GM23338 (cell line): ENCODE measurements at places on chromosomes 1 and 21. TPM values are rescaled to one million over a fixed set of nuclear protein-coding genes. Genes with fewer than 3 reads are reported as not detected.

The KCNQ4 gene
- total RNA-seq, result 2.9 and 3.0 TPM in 2 replicates

The HJV gene
- 0.23 and 0.42 TPM in 2 replicates for total RNA-seq

The SEC16B gene
- 0.70 and 1.2 TPM in 2 replicates for total RNA-seq

The KLHDC9 gene
- 5.6 and 6.3 TPM in 2 replicates for total RNA-seq

The DISP3 gene
- 7.8 and 11.1 TPM in 2 replicates for total RNA-seq

The EDN2 gene
- not detected in 2 replicates for total RNA-seq

The SPRR2D gene
- total RNA-seq, result not detected in 2 replicates

DNA sequence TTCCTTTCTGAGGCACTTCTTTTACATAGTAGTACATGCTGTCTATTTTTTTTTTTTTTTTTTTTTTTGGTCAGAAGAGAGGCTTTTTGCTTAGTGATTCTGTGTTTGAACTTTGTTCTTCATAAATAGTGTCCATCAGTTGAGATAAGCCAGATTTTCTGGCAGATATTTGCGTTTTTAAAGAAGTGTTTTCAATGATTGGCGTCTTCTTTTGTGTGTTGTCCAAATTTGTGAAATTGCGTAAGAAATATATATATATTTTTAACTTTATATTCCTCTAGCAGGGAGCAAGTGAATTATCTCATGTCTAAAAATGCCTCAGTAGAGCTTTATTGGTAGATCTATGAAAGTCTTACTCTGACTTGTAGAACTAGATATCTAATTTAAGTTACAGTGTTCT, 28.3 kb downstream of the NEK7 start:
- no peaks in the 10 kb centered on the region for H3K36me3 ChIP-seq
- no peak overlapping the region for H3K4me3 ChIP-seq
- H3K27ac ChIP-seq, result no peak overlapping the region

GRCh38 chr1:209597499-209597898, 14.0 kb downstream of the CAMK1G start:
- no peaks in the 10 kb centered on the region for H3K4me1 ChIP-seq
- H3K36me3 ChIP-seq, result no peaks in the 10 kb centered on the region
- H3K27me3 ChIP-seq, result no peaks in the 10 kb centered on the region
- no peak overlapping the region for H3K27ac ChIP-seq

GRCh38 chr1:197351821-197352440, 83.9 kb downstream of the CRB1 start:
- no peaks in the 10 kb centered on the region for H3K4me1 ChIP-seq
- H3K36me3 ChIP-seq, result no peaks in the 10 kb centered on the region
- H3K27me3 ChIP-seq, result no peaks in the 10 kb centered on the region
- H3K27ac ChIP-seq, result no peak overlapping the region

DNA sequence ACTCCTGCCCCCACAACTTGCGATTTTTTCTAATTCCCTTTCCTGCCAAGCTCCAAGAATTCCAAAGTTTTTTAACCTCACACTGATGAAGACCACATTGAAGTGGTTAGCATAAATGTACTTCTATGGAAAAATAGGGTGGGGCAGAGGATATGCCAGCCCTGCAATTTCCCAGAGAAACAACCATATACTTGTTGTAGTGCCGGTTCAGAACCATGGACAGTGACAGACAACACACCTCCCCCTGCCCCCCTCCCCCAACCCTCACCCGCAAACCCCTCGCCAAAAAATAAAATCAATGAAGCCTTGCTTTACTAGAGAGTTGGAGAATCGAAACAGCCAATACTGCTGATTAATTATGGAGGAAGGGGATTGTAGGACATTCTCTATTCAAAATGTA, 109.5 kb upstream of the GRIK3 start:
- H3K27me3 ChIP-seq, result no peaks in the 10 kb centered on the region
- H3K27ac ChIP-seq, result no peak overlapping the region
- no peaks in the 10 kb centered on the region for H3K36me3 ChIP-seq
- no peak overlapping the region for H3K4me3 ChIP-seq

DNA sequence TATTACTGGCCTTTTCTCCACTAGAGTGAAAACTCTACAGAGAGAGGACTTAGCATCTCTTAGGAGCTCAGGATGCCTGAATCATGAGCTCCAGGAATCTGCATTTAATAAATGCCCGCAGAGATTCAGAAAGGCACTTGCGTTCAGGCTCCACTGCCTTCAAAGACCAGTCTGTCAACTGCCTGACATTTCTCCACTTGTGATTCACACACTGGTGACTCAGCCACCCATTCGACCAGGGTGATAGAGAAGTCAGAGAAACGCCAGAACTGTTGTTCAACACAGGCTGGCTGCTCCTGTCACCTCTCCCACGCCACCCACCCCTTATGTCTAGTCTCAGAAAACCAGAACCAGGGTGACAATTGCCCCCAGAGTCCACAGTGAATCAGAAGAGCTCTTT, 26.9 kb upstream of the LBR start:
- H3K36me3 ChIP-seq, result no peaks in the 10 kb centered on the region
- H3K4me1 ChIP-seq, result no peaks in the 10 kb centered on the region
- no peak overlapping the region for H3K4me3 ChIP-seq
- H3K27me3 ChIP-seq, result no peaks in the 10 kb centered on the region

GRCh38 chr1:230005040-230005439, 62.0 kb upstream of the GALNT2 start:
- DNase-seq, result no peak
- no peaks in the 10 kb centered on the region for H3K4me1 ChIP-seq
- H3K27ac ChIP-seq, result no peak overlapping the region
- H3K36me3 ChIP-seq, result no peaks in the 10 kb centered on the region
- no peak overlapping the region for H3K4me3 ChIP-seq

DNA sequence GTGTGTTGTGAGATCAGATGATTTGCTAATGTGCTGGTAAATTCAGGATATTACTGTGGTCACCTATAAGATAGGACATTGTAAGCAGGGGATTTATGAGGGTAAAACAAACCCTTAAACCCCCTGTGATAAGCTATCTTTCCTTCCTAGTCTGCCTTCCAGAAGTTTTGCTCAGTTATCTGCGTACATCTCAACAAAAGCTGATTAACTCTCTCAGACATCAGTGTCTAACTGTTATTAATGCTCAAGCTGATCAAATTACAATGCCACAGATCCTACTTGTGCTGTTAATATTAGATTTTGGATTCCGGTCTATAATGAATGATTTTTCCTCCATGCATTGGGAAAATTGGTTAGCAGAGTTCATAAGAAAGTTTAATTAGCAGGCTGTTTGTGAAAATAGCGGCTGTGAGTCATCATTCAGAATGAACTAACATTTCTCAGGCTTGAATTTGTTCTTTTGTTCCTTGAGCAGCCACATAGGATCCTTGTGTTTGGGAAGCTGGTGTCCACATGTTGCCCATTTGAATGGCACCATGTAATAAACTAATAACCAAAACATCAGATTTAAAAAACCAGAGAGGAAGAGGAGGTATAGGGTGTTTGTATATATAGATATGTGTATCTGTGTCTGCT, 48.7 kb downstream of the ELAVL4 start:
- no peak overlapping the region for H3K4me3 ChIP-seq
- no peak for DNase-seq
- H3K27ac ChIP-seq, result no peak overlapping the region
- H3K27me3 ChIP-seq, result no peaks in the 10 kb centered on the region

DNA sequence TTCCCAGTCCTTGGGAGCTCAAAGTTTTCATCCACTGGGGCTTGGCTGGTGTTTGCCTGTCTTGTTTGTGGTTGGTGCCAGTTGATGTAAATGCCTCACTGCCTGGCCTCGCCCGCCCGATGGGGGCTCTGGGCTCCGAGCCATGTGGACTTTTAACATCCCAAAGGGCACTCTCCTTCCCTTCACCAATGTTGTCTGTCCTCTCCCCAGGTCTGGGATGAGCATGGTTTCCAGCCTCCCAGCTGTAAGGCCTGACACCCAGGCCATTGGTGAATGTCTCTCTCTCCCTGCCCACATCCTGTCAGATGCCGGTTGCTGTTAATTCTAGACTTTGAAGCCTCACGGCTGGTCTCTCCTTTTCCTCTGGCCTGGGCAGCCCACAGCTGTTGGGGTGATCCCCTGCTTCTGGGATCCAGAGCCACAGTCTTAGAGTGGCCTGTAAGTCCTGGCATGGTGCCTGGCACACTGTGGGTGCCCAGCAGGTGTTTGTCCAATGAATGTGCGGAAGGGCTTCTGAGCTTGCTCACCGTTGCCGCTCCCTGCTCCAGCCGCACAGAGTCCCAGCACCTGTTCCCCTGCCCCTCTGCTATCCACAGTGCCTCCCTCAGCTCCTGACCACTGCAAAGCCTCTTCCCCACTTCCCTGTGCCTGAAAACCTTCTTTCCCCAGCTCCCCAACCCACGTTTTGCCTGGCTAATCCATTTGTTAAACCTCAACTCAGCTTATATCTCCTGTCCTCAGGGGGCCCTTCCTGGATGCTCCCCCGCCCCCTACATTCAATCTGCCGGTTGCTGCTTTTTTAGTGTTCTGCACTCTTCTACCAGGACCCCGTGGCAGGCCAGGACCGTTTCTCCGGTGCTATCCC, 3.3 kb upstream of the C1orf174 start:
- no peaks in the 10 kb centered on the region for H3K36me3 ChIP-seq
- no peak for DNase-seq
- H3K4me1 ChIP-seq, result 0 out of 2 replicates have a peak, but pooled peaks cover 4% of the 10 kb centered on the region
- H3K27me3 ChIP-seq, result no peaks in the 10 kb centered on the region
- H3K4me3 ChIP-seq, result no peak overlapping the region

- DNase-seq, result no peak
- H3K4me1 ChIP-seq, result no peaks in the 10 kb centered on the region
- no peak overlapping the region for H3K27ac ChIP-seq
- H3K27me3 ChIP-seq, result no peaks in the 10 kb centered on the region
Observed at GRCh38 chr1:230010603-230011332, 56.3 kb upstream of the GALNT2 start.

DNA sequence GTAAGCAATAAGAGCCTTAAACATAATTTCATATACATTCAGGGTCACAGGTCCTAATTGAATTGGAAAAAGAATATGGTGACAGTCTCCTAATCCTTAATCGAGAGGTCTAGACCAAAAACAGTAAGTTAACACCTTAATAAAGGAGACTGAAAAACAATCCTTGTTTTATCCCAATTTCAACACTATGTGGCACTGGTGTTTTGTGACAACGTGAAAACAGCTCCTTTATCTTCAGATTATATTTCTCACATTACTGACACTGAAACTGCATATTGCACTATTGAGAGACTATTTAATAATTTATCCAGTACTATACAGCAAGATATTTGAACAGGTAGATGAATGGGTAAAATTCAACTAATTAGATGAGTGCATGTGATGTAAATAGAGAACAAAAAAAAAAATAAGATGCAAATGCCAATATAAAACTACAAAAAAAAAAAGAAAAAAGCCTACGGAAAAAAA, 34.1 kb downstream of the TP53BP2 start:
- H3K36me3 ChIP-seq, result peaks cover 13% of the 10 kb centered on the region
- H3K27me3 ChIP-seq, result no peaks in the 10 kb centered on the region
- H3K4me3 ChIP-seq, result no peak overlapping the region

- H3K4me1 ChIP-seq, result no peaks in the 10 kb centered on the region; the same call in 1 of the 2 replicates
- DNase-seq, result no peak
- H3K27me3 ChIP-seq, result peaks cover 5% of the 10 kb centered on the region
- H3K4me3 ChIP-seq, result no peak overlapping the region
- H3K27ac ChIP-seq, result no peak overlapping the region
Observed at GRCh38 chr1:212562771-212563170, 45.8 kb upstream of the ATF3 start.

DNA sequence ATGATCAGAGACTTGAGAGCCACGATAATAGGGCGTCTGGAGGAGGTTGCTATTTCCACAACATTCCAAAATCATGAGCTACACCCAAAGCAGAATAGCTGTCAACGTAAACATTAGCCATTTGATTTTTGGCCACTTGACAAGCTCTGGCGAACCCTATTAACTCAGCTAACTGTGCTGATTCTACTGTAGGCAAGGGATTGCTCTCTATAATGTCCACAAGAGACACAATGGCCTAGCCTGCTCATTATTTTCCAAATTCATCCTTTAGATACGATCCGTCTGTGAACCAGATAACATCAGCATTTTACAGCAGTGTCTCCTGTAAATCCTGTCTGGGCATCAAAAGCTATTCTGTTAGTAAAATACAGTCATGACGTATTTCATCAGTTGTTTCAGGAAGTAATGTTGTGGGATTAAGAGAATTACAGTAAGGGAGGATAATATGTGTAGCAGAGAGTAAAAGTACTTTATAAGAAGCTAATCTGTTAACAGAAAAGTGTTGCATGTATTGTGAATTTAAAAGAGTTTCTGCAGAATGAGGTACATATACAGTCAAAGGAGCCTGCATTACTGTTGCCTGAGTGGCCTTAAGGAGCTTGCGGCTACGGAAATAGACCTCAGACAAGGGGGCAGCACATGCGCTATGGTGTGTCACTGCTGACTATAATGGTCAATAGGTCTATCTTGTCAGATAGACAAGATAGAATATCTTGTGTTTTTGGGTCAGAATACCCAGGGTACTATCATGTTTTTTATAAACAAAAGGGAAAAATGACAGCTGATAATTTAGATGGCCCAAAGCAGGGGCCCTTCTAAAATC, 44.9 kb upstream of the TINAGL1 start:
- no peaks in the 10 kb centered on the region for H3K27me3 ChIP-seq
- DNase-seq, result no peak
- no peak overlapping the region for H3K4me3 ChIP-seq
- no peaks in the 10 kb centered on the region for H3K36me3 ChIP-seq
- peaks cover 8% of the 10 kb centered on the region for H3K4me1 ChIP-seq

- no peak for DNase-seq
- H3K27ac ChIP-seq, result no peak overlapping the region
- no peaks in the 10 kb centered on the region; the same call in 1 of the 2 replicates for H3K4me1 ChIP-seq
- H3K4me3 ChIP-seq, result no peak overlapping the region
- H3K36me3 ChIP-seq, result 0 out of 2 replicates have a peak, but pooled peaks cover 4% of the 10 kb centered on the region
Observed at GRCh38 chr1:184296466-184297243, 90.2 kb upstream of the C1orf21 start.

DNA sequence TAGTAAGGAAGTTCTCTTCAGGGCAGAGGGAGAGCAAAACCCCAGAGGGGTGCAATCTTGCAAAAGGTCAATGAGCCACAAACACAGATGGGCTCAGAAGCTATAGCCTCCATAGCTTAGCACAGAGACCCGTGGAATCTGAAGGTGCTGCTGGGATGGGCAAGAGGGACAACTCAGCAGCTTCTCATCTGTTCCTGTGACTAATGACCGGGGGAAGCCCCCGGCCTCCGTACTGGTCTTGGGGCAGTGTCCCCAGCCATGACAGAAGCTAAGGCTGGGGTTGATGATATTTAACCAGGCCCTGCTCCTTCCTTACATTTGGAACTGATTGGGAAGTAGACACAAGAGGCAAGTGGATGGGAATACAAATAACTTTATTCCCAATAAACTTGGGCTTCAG, 19.1 kb downstream of the EXOC8 start:
- no peaks in the 10 kb centered on the region for H3K36me3 ChIP-seq
- no peak overlapping the region for H3K4me3 ChIP-seq
- no peaks in the 10 kb centered on the region for H3K4me1 ChIP-seq
- no peak for DNase-seq
- H3K27ac ChIP-seq, result no peak overlapping the region
- no peaks in the 10 kb centered on the region for H3K27me3 ChIP-seq

DNA sequence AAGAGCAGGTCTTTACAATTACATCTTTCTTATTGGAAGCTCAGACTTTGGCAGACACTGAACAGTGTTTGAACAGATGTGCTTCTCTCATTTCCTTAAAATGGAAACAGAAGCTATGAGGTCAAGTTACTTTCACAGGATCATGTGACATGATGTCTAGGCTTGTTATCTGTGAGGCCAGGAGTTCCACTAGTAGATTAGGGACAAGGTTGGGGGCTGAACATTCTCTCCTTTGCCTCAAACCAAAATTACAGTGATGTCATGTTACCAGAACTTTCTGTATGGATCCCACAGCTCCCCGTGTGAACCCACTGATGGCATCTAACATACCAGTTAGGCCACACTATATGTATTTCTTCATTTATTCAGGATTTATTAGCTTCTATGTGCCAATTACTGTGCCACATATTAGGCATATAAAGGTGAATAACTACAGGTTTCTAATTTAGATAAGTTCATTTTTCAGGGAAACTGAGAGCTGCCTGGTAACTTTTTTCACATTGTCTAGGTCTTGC, 6.0 kb downstream of the DYNLT5 start:
- peaks cover 1% of the 10 kb centered on the region for H3K27me3 ChIP-seq
- no peaks in the 10 kb centered on the region for H3K36me3 ChIP-seq
- no peak for DNase-seq
- no peak overlapping the region for H3K27ac ChIP-seq
